T-helper 2 cell treated with Interferon-gamma antibody and Interleukin-4, amounts not matched to agents 5 μg/mL and 100 μg/mL, for 36 hours (primary cell): ENCODE measurements at places on chromosomes 7 and 10.

DNA sequence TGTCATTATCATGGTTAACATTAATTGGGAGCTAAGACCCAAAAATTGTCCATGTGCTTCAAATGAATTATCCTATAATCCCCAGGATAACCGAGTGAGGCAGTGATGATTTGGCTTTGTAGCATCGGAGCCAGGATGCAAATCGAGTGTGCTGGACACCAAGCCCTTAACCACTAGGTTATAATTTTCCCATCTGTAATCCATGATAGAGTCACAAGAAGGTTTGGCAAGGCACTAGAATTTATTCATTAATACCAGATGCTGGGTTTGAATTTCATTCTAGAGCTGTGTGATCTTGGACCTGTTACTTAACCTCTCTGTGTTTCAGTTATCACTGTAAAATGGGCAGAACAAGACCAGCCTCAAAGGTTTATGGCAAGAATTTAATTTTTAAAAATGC lies 21.0 kb upstream of the ITGB1 start:
- DNase-seq: no peak

DNA sequence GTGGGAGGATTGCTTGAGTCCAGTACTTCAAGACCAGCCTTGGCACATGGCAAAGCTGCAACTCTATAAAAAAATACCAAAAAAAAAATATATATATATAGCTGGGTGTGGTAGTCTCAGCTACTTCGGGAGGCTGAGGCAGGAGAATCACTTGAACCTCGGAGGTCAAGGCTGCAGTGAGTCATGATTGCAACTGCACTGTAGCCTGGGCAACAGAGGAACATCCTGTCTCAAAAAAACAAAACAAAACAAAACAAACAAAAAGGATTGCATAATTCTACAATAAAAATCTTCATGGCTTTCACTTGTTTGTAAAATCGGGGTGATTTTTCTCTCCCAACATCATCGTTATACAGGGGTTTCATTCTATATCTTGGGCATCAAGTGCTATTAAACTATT lies 35.1 kb downstream of the GUSB start:
- no peak for DNase-seq

GRCh38 chr7:133275008-133275407 lies 22.1 kb downstream of the EXOC4 start:
- DNase-seq: no peak

DNA sequence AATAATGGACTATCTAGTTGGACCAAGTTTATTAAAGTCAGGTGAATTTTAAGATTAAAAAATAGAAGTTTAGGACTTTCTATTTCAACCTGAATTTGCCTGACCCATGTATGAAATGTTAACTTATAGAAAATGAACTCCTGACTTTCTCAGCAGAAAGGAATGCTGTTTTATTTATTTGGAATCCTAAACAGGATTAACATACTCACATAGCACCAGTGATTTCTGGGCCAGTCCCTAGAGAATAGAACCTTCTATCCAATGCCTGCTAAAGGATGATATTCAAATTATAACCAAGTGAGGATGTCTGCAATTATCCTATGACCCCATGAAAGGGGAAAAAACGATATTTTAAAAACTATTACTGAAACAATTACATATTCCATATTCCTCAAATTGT lies 148.8 kb downstream of the CHRM2 start:
- DNase-seq: no peak

DNA sequence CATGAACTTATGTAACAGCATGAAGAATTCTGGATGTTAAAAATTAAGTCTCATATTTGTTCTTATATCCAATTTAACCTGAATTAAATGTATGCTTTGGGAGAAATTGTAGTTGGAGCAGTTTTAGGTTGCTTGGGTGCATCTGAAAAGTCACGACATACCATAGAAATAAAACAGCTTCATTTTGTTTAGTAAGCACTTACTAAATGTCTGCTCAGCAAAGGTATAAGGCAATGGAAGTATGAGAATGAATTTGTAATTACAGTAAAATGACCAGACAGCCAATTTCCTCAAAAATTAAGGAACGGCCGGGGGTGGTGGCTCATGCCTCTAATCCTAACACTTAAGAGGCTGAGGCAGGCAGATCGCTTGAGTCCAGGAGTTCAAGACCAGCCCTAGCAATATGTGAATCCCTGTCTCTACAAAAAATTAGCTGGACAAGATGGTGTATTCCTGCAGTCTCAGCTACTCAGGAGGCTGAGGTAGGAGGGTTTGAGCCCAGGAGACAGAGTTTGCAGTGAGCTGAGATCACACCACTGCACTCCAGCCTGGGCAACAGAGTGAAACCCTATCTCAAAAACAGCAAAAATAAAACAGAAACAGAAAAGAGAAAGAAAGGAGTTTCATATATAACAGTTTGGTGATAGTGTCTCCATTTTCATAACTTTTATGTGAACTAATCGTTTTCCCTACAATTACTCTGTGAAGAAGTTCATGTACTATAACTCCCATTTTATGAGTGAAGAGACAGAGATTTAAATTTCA lies 47.2 kb upstream of the KLF6 start:
- DNase-seq: no peak

DNA sequence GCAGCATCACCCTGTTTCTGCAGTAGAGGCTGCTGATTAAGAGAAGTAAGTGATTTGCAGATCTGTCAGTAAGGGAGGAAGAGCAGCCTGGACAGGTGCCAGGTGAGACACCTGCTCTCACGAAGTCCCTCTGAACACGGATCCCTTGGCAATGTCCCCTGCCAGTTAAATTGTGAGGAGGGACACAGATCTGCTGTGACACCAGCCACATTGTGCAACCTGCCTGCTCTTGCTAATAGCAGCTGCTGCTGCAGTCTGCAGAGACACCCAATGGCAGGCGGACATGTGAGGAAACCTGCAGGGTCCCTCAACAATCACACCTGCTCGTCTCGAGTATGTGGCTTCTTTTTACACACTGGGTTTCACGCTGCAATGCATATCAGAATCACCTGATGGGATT lies 31.9 kb downstream of the ANXA11 start:
- no peak for DNase-seq

DNA sequence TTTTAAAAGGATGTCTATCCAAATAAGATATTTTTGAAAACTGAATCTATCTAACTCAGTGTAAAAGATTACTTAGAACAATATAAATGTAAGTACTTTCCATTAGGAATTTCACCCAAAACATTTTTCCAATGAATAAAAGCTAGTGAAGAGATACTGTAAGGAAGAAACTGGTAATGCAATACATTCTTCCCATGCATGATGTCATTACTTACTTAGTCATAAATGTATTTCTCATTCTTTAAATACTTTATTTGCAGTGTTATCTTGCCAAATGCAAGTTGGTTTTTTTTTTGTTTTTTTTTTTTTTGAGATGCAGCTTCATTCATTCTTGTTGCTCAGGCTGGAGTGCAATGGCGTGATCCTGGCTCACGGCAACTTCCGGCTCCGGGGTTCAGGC lies 265.6 kb downstream of the PHF14 start:
- DNase-seq: no peak

DNA sequence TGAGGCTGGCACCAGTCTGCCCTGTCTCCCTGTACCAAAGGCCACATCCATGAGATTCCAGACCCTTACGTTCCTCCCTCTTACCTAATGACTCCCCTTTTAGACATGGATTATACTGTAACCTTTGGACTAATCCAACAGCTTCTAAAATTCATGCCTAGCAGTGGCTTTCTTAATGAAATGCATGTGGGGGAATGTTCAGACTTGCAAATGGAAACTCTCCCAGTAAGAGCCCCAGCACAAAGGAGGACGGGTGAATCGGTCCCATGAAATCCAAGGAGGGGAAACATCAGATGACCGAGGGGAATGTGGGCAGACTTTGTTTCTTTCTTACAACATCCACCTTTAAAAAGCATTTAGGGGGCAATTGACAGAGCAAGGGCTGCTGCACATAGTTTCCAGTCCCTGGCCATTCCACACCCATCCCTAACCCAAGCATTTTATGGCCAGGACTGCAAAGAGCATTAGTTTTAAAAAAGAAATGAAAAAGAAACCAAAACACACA lies 71.5 kb downstream of the COL13A1 start:
- no peak for DNase-seq

DNA sequence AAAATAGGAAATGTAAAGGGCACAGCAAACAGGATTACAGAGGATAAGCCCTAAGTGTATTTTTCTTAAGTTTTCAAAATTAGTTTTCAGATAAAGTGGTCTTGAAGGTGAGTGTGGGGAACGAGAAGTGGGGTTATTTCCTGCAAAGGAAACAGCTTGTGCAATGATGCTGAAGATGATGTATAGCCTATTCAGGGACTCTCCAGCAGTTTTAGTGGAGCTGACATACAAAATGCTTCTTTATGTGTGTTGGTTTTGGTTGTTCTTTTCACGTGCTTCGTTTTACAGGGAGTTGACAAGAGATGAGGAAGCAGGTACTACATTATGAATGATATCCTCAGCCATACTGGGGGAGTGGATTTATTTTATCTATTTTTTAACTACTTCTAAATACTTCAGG lies 20.5 kb downstream of the CASD1 start:
- no peak for DNase-seq

- DNase-seq: no peak
Measured at GRCh38 chr10:23914641-23915040, 294.3 kb upstream of the KIAA1217 start.

DNA sequence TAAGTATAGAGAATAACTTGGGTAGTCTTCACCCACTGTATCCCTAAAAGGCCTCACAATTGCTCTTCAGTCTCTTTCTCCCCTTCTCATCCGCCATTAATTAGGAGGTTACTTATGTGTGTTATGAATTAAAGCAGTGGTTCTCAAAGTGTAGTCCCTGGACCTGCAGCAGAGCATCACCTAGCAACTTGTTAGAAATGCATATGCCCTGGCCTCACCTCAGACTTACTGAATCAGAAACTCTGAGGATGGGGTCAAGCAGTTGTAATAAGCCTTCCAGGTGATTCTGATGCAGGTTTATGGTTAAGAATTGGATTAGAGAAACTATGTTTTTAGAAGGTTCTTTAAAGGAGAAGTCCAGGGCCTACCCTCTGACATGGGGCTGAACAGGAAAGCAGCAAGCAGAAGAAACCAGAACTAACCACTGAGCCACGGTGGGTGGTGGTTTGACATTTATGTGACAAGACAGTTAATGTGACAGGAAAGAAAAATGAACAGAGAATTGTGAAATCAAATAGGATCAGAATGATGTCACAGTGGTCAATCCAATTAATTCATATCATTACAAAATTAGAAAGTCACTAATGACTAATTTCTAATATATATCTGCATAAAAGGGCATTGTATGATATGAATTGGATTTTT lies 37.6 kb downstream of the ENTPD1 start:
- peak; percentile 63 for DNase-seq

- DNase-seq: no peak
Measured at GRCh38 chr10:133474027-133474426, 20.3 kb downstream of the SCART1 start.

- DNase-seq: no peak
Measured at GRCh38 chr10:34567659-34568253, 247.3 kb downstream of the PARD3 start.

DNA sequence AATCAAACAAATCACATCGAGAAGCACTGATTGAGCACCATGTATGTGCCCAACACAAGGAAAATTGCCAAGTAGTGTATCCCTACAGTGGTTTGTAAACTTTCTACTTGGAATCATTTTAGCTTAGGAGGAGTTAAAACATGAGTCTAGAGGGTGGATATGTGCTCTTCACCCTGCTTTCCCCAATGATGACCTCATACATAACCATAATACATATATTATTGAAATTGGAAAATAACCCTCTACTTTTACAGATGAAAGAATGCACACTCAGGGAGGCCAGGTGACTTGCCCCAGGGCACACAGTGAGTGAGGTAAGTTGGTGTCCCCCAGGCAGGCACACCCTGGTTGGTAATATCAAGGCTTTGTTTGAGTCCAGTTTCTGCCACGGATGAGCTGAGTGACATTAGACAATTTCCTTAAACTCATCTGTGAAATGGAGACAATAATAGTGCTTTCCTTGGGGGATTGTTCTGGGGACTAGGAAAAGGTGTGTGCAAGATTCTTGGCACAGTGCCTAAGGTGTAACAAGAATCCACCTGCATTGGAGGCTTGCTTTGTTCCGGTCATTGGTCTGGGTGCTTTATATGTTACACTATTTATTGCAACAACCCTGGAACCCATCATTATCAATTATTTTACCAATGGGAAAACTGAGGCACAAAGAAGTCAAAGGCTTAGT lies 50.7 kb downstream of the BPGM start:
- DNase-seq: no peak

DNA sequence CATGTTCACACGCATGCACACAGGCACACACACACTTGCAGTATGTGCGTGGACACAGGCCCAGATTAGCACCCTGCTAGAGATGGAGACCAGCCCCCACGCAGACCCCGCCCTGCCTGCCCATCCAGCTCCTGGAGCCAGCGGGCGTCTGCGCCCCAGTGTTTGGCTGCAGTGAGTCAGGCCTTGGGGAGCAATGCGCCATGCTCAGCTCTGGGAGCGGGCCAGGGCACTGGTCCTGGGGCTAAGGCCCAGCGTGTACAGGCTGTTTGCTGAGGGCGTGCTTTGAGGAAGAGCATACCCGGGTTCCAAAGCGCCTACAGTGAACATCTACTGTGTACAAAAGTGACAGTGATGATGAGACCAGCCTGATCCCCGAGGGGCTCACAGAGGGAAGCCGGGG lies 16.0 kb upstream of the ELFN1 start:
- DNase-seq: no peak

- peak; percentile 3 for DNase-seq
Measured at GRCh38 chr10:46223064-46223480, 63.7 kb upstream of the ANTXRL start.
